ENCODE measurements at places on chromosomes 11 and 22. TPM values are rescaled to one million over a fixed set of nuclear protein-coding genes. Genes with fewer than 3 reads are reported as not detected.
A peak's percentile ranks its signal among the peaks of the same experiment; 100 is the strongest.

The IFTAP gene
- 1.5 TPM for total RNA-seq

The IGLL5 gene
- not detected for total RNA-seq

GRCh38 chr11:79060081-79060953 is 380.5 kb downstream of the TENM4 start:
- no peaks in the 10 kb centered on the region for H3K36me3 ChIP-seq
- no peaks in the 10 kb centered on the region for H3K4me1 ChIP-seq
- H3K27ac ChIP-seq: no peak overlapping the region
- no peak for DNase-seq

GRCh38 chr11:66478729-66479393 is 1.4 kb upstream of the DPP3 start:
- peaks cover 6% of the 10 kb centered on the region for H3K36me3 ChIP-seq
- H3K4me1 ChIP-seq: peaks cover 31% of the 10 kb centered on the region
- DNase-seq: peak; percentile 47
- no peaks in the 10 kb centered on the region for H3K27me3 ChIP-seq
- peak overlapping the region; percentile 91 for H3K27ac ChIP-seq

DNA sequence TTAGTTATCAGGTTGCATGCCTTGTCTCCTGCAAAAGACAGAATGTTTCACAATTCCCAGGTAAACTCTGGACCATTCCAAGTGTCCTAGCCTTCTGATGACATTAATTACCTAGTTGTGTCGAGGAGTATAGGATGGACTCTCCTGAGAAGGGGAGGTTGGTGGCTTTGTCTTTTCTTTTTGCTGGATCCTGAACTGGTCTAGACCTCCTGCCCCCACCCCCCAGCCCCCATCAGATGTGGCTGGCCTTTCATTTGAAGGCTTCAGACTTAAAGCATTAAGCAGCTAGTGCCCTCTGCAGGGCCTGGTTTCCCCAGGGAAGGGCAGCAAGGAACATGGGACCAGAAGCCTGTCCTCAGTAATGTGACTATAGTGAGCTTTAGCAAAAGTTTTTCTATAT is 9.7 kb downstream of the MCAM start:
- no peaks in the 10 kb centered on the region for H3K27me3 ChIP-seq
- no peak for DNase-seq
- peaks cover 25% of the 10 kb centered on the region for H3K4me1 ChIP-seq
- peak overlapping the region; percentile 34 for H3K27ac ChIP-seq
- no peak overlapping the region for H3K4me3 ChIP-seq

DNA sequence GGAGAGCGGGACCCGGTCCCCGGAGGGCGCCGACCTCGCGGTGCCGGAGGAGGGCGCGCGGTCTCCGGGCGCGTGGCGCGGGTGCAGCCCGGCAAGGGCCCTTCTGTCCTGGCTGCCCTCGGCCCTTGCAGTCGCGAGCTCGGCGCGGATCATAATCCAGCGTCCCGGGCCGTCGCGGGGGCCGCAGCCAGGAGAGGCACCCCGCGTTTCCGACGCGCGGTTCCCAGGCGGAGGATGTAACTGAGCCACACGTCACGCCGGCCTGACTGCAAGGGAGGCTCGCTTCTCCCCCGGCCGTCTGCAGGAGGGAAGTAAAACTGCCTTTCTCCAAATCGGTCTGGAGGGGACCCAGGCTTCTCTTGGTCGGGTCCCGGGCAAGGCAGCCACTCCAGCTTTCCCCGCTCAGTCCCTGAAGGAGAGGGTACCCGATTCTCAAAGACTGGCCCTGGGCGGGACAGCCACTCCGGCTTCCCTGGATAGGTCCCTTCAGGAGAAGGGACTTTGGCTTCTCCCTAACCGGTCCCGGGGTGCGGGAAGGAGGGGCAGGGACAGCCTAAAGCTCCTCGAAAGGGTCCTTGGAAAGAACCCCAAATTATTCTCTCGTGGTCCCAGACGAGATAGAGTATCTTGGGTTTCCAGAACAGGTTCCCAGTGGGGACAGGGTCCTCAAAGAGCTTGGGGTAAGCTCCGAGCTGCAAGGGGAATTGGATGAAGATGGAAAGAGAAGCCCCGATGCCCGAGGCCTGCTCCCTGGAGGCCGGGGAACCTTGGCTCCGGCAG is 836 bp downstream of the SPON1 start:
- H3K4me1 ChIP-seq: peaks cover 11% of the 10 kb centered on the region
- H3K27ac ChIP-seq: no peak overlapping the region
- peak; percentile 55 for DNase-seq
- H3K36me3 ChIP-seq: no peaks in the 10 kb centered on the region
- H3K27me3 ChIP-seq: peaks cover 76% of the 10 kb centered on the region

The ALDH3B2 gene
- total RNA-seq: not detected

The LARGE1 gene
- total RNA-seq: 0.18 TPM

GRCh38 chr11:62543680-62544444 is 2.7 kb downstream of the AHNAK start:
- H3K27me3 ChIP-seq: peaks cover 13% of the 10 kb centered on the region
- peak overlapping the region; percentile 48 for H3K27ac ChIP-seq
- no peak for DNase-seq
- peaks cover 71% of the 10 kb centered on the region for H3K4me1 ChIP-seq
- H3K36me3 ChIP-seq: peaks cover 6% of the 10 kb centered on the region

DNA sequence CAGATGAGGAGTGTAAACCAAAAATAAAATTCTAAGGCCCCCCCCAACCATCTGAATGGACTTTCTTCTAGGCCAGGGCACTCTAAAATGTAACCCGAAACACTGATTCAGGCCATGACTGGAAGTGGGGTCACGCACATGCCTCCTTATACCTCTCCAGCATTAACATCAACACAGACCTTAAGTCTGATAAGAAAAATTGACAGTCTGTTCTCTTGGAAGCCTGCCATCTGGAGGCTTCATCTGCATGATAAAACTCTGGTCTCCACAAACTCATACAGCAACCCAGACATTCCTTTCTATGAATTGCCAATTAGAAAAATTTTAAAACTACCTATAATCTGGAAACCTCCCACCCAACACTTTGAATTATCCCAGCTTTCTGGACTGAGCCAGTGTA is 3.9 kb upstream of the SERGEF start:
- no peak overlapping the region for H3K4me3 ChIP-seq
- H3K4me1 ChIP-seq: peaks cover 23% of the 10 kb centered on the region
- no peak for DNase-seq
- H3K27me3 ChIP-seq: peaks cover 3% of the 10 kb centered on the region
- no peaks in the 10 kb centered on the region for H3K36me3 ChIP-seq

The CDC42BPG gene
- total RNA-seq: 1.2 TPM

DNA sequence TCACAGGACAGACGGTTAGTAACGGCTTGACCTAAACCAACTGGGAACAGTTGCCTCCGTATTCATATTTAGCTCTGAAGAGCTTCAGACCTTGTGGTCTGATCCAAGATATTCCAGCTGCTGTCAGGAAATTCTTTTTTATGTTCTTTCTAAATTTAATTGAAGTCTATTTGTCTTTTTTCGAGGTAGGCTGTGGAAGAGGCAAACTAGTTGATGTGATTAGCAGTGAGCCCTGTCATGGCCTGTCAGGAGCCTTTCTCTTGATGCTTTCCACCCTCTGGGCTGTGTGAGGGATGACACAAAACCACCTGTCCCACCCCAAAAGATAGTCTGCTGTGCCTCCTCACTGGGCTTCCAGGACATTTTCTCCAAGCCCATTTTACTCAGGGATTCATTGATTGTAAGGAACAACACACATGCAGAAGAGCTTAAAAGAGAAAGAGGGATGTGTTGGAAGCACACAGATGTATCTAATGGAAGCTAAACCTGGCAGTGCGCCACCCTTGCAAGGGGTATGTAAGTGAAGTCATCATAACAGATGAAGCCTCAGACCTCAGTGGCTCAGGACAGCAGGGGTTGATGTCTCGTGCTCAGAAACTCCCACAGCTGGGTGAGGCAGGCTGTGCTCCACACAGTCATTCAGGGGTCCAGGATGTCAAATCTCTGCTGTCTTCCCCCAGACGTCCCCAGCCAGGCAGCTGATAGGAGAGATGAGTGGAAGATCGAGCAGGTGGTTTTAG is 170.0 kb downstream of the NCAM1 start:
- no peaks in the 10 kb centered on the region for H3K36me3 ChIP-seq
- DNase-seq: no peak
- no peak overlapping the region for H3K27ac ChIP-seq
- no peaks in the 10 kb centered on the region for H3K4me1 ChIP-seq

GRCh38 chr11:19241260-19242178 is 774 bp upstream of the E2F8 start:
- H3K27ac ChIP-seq: peak overlapping the region; percentile 89
- H3K4me3 ChIP-seq: peak overlapping the region; percentile 97
- peaks cover 38% of the 10 kb centered on the region for H3K36me3 ChIP-seq
- DNase-seq: peak; percentile 74
- H3K4me1 ChIP-seq: peaks cover 36% of the 10 kb centered on the region

The TSGA10IP gene
- total RNA-seq: not detected

GRCh38 chr11:132184079-132184478 is 813.7 kb downstream of the NTM start:
- no peaks in the 10 kb centered on the region for H3K4me1 ChIP-seq
- no peak overlapping the region for H3K27ac ChIP-seq
- H3K36me3 ChIP-seq: no peaks in the 10 kb centered on the region

The XKR3 gene
- not detected for total RNA-seq

The MALAT1 gene
- 3,822 TPM for total RNA-seq

DNA sequence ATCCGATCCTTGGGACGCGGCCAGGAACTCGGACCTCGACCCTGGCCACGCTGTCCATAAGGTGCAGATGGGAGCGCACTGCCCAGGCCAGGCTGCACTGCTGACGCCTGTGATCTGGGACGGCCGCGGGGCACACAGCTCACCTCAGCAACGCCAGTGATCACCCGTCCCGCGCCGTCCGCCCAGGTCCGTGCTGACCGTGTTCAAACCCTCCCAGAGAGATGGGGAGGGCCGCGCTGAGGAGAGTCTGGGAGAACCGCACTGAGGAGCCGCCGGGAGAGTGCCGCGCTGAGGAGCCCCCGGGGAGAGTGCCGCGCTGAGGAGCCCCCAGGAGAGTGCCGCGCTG is 636 bp downstream of the KCNQ1OT1 start:
- H3K4me3 ChIP-seq: peak overlapping the region; percentile 78
- H3K27me3 ChIP-seq: no peaks in the 10 kb centered on the region
- peak overlapping the region; percentile 71 for H3K27ac ChIP-seq
- peaks cover 17% of the 10 kb centered on the region for H3K4me1 ChIP-seq

GRCh38 chr11:120801801-120802689 is 221.9 kb upstream of the TBCEL start:
- no peak overlapping the region for H3K27ac ChIP-seq
- peaks cover 7% of the 10 kb centered on the region for H3K27me3 ChIP-seq
- H3K36me3 ChIP-seq: no peaks in the 10 kb centered on the region
- peak; percentile 58 for DNase-seq
- H3K4me1 ChIP-seq: peaks cover 9% of the 10 kb centered on the region

GRCh38 chr22:43315687-43316217 is 27.4 kb downstream of the SCUBE1 start:
- H3K4me1 ChIP-seq: no peaks in the 10 kb centered on the region
- H3K27me3 ChIP-seq: peaks cover 8% of the 10 kb centered on the region
- H3K27ac ChIP-seq: no peak overlapping the region
- no peak overlapping the region for H3K4me3 ChIP-seq
- DNase-seq: no peak

GRCh38 chr11:56916587-56916986 is 72.1 kb upstream of the OR5AK2 start:
- no peak overlapping the region for H3K27ac ChIP-seq
- H3K27me3 ChIP-seq: no peaks in the 10 kb centered on the region
- no peaks in the 10 kb centered on the region for H3K36me3 ChIP-seq
- no peak for DNase-seq

DNA sequence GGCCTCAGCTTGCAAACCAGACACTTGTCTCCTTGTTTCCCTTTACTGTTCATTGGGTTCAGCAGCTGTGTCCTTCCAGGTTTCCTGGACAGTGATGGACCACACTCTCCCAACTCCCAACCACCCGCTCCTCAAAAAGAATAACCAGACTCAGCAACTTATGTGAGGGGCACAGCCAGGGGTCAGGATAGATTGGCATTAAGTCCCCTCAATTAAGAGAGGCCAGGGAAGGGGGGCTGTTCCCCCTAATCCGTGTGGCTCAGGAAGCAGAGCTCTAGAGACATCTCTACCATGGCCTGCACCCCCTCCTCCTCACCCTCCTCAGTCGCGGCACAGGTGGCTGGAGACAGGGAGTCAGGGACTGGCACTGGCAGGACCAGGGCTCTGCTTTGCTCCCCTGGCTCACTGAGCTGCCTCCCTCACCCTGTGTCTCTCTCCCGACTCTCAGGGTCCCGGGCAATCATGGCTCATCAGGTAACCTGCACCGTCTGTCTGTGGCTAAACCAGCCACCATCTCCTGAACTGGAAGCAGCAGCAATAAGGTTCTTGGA is 111.7 kb downstream of the ZNF280B start:
- H3K27me3 ChIP-seq: peaks cover 24% of the 10 kb centered on the region
- no peak overlapping the region for H3K4me3 ChIP-seq
- H3K4me1 ChIP-seq: no peaks in the 10 kb centered on the region
- no peaks in the 10 kb centered on the region for H3K36me3 ChIP-seq
- no peak for DNase-seq

The FJX1 gene
- 0.39 TPM for total RNA-seq

GRCh38 chr11:9720290-9720630 is 56.4 kb downstream of the SWAP70 start:
- H3K27me3 ChIP-seq: no peaks in the 10 kb centered on the region
- H3K36me3 ChIP-seq: peaks cover 12% of the 10 kb centered on the region
- peaks cover 21% of the 10 kb centered on the region for H3K4me1 ChIP-seq
- DNase-seq: no peak

The NUDT8 gene
- 20.1 TPM for total RNA-seq

- no peaks in the 10 kb centered on the region for H3K36me3 ChIP-seq
- no peak overlapping the region for H3K4me3 ChIP-seq
- H3K27ac ChIP-seq: no peak overlapping the region
- no peaks in the 10 kb centered on the region for H3K27me3 ChIP-seq
- no peak for DNase-seq
- H3K4me1 ChIP-seq: no peaks in the 10 kb centered on the region
Measured at GRCh38 chr11:86743223-86744118, 56.9 kb upstream of the PRSS23 start.

The DCHS1 gene
- total RNA-seq: 0.23 TPM

The MYRF gene
- 2.9 TPM for total RNA-seq

The OR10A2 gene
- not detected for total RNA-seq

The TSSK2 gene
- total RNA-seq: not detected

GRCh38 chr22:24938741-24939341 is 7.7 kb downstream of the LHFPL7 start:
- no peaks in the 10 kb centered on the region for H3K4me1 ChIP-seq
- H3K4me3 ChIP-seq: no peak overlapping the region
- H3K27me3 ChIP-seq: no peaks in the 10 kb centered on the region
- H3K27ac ChIP-seq: no peak overlapping the region
- no peaks in the 10 kb centered on the region for H3K36me3 ChIP-seq

GRCh38 chr22:38494498-38494897 is 11.6 kb downstream of the DDX17 start:
- no peak for DNase-seq
- H3K27ac ChIP-seq: peak overlapping the region; percentile 11
- H3K36me3 ChIP-seq: peaks cover 89% of the 10 kb centered on the region
- H3K4me3 ChIP-seq: no peak overlapping the region
- no peaks in the 10 kb centered on the region for H3K27me3 ChIP-seq
- peaks cover 66% of the 10 kb centered on the region for H3K4me1 ChIP-seq

GRCh38 chr22:26883393-26883792 is 226.0 kb downstream of the MIAT start:
- H3K27ac ChIP-seq: no peak overlapping the region
- no peak for DNase-seq
- H3K27me3 ChIP-seq: no peaks in the 10 kb centered on the region
- H3K36me3 ChIP-seq: no peaks in the 10 kb centered on the region
- H3K4me3 ChIP-seq: no peak overlapping the region
- H3K4me1 ChIP-seq: no peaks in the 10 kb centered on the region

- no peak overlapping the region for H3K27ac ChIP-seq
- H3K4me3 ChIP-seq: no peak overlapping the region
- H3K27me3 ChIP-seq: peaks cover 2% of the 10 kb centered on the region
- no peak for DNase-seq
- H3K36me3 ChIP-seq: no peaks in the 10 kb centered on the region
Measured at GRCh38 chr11:22702031-22702430, 35.6 kb downstream of the GAS2 start.

Data from activated CD8-positive, alpha-beta T cell treated with anti-CD3 and anti-CD28 coated beads, Interleukin-2, amount 10 ng/mL, durations not matched to agents 7 days and 5 days (primary cell).